Aorta (tissue), 5 donors: ENCODE measurements at places on chromosomes 11 and 22. TPM values are rescaled to one million over a fixed set of nuclear protein-coding genes. Genes with fewer than 3 reads are reported as not detected.

OR2D2 gene
- total RNA-seq = not detected

SPON1 gene
- total RNA-seq = 79.2 TPM

KRTAP5-7 gene
- 0.39 TPM for total RNA-seq

FREY1 gene
- total RNA-seq = 0.87 TPM

OR52E4 gene
- total RNA-seq = not detected

CYB5R2 gene
- 8.3 TPM for total RNA-seq

C1QTNF4 gene
- 2.3 TPM for total RNA-seq

NFAM1 gene
- total RNA-seq = 10.5 TPM

MISFA gene
- 1.8 TPM for total RNA-seq

DNA sequence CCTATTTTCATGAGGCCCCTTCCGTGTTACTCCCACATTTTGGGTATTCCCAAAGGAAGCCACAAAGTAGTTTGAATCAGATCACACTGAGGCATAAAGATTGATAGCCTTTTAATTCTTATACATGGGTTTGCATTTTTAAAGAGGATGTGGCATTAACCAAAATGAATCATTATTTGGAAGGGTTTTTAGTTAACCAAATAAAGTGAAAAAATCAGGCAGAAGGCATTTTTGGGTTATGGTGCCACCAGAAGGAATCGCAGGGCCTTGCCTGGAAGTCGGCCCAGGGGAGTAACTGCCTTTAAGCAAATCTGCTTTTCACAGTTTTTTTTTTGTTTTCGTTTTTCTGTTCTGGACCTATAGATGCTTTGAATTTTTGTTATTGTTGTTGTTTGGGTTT is 55.4 kb downstream of the HSD17B12 start:
- DNase-seq = peak; percentile 48

DNA sequence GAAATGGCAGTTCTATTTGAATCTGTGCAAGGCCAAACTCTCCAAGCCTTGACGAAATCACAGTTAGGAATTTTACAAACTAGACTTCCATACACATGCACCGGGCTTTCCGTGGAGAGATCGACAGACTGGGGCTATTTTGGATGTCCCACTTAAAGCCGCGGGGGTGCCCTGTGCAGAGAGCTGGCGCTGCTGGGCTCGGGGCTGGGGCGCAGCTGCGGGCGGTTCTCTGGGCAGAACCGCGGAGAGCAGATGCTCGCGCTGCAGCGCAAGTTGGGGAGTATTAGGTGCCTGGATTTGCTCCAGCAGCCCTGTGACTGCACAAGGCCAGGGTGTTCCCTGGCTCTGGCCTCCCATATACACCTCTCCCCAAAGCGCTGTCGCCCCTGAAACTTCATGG is 67.2 kb downstream of the SPATA19 start:
- no peak for DNase-seq

DNA sequence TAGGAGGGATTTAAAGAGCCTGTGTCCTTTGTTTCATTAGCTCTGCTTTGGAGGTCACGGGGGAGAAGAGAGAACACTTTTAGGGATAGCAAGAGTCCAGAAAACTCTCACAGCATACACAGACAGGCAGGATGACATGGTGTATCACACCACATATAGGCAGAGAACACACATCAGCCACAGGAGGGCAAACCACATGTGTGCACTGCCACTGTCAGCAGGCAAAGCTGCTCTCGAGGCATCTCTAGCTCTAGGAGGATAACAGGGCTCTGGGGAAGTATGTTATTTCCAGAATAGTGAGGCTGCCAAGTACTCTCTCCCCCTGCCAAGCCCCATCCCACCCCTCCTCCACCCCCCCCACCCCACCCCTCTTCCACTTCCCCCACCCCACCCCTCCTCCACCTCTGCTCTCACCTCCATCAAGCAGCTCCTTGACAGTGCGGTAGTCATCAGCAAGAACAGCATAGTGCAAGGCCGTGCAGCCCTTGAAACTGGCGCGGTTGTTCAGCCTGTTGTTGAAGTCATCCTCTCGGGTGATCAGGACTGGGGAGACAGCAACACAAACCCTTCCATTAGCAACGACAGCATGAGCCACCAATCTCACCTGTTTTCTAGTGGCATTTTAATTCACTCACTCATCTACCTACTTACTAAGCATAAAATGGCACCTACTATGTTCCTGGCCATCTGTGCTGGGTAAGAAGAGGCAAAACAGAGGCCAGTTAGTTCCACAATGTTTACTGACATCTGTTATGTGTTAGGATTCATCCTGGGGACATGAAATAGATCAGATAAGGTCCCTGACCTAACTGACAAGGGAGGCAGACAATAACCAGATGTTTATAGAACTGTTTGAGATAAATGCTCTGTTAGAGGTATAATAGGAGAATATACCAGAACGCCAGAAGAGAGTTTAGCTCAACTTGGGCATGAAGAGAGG is 75.6 kb downstream of the CLPB start:
- DNase-seq = no peak

DNA sequence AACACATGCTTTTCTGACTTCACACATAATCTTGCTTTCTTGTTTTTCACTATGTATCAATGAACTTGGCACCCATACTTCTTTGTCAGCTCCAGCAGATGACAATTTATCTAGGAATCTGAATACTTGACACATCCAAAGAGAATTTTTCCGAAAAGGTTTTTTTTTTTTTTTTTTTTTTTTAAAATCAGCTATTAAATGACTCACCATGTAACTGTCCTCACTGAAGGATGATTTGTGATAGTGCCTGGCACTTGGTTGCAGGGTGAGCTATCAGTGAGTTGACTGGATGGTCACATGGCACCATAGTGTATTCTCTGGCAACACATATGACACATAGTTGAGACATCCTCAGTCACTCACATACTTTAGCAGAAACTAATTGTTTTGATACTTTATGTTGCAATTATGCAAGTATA is 133.4 kb upstream of the E2F8 start:
- no peak for DNase-seq

GRCh38 chr11:62044639-62045121 is 77.2 kb upstream of the FTH1 start:
- DNase-seq = no peak

DNA sequence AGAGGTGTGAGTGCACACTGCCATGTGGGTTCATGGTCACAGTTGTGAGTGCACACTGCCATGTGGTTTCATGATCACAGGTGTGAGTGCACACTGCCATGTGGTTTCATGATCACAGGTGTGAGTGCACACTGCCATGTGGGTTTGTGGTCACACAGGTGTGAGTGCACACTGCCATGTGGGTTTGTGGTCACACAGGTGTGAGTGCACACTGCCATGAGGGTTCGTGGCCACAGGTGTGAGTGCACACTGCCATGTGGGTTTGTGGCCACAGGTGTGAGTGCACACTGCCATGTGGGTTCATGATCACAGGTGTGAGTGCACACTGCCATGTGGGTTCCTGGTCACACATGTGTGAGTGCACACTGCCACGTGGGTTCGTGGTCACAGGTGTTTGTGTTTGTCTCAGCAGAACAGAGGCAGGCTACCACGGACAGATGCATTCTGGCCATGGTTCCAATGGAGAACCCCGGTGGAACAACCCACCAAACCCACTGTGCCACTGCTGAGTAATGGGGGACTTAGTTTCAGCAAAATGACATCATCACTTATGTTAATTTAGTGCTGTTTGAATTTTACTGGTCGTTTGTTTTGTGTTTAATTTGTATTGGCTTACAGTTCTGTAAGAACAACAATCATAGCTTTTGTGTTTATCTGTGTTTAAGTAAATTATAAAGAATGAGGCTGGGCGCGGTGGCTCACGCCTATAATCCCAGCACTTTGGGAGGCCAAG is 57.2 kb downstream of the RPS6KA4 start:
- no peak for DNase-seq

DNA sequence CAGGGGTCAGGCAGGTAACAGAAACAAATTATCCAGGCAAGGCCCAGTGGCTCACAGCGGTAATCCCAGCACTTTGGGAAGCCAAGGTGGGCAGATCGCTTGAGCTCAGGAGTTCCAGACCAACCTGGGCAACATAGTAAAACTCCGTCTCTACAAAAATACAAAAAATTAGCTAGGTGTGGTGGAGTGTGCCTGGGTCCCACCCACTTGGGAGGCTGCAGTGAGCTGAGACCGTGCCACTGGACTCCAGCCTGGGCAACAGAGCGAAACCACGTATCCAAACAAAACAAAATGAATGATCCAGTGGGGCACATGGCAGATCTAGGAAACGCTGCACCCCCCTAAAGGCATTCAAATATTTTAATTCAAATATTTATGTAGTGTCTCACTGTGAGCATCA is 9.9 kb downstream of the NUMA1 start:
- no peak for DNase-seq

- DNase-seq = no peak
Observed at GRCh38 chr11:359181-359714, 10.1 kb upstream of the B4GALNT4 start.
